ENCODE measurements at places on chromosomes 3 and 15.

DNA sequence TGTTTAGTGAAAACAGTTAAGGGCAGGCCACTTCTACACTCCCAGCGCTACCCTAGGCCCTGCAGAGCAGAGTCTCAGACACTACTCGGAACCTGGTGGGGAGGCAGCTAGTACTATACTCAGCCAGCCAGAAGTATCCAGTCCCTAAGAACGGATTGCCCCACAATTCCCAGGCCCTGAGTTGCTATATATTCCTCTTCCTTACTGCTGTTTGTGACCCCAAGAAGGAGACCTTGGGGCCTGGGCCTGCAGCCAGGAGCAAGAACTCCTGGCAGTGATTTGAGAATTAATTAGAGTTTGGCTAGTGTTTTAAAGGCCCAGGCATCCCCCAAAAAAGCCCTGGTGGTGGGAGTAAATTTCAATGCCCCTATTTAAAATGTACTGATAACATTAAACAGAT lies 87.7 kb downstream of the RBPMS2 start:
- DNase-seq: no peak

DNA sequence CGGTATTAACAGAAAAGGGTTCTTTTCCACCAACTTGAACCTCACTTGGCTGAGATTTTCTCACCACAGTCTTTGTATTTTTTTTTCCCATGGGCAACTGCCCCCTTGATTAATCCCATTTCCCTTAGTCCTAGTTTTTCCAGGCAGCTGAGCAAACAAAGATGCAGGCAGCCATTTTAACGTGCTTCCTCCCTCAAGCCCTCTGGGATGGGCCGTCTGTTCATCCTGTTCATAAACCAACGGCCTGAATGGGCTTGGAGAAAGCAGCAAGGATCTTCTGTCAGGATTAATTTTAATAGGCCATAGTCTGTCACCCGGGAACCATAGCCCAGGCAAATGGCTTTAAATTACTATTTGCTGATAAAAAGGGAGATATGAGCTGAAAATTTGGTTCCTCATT lies 10.4 kb upstream of the POLR2M start:
- DNase-seq: no peak

DNA sequence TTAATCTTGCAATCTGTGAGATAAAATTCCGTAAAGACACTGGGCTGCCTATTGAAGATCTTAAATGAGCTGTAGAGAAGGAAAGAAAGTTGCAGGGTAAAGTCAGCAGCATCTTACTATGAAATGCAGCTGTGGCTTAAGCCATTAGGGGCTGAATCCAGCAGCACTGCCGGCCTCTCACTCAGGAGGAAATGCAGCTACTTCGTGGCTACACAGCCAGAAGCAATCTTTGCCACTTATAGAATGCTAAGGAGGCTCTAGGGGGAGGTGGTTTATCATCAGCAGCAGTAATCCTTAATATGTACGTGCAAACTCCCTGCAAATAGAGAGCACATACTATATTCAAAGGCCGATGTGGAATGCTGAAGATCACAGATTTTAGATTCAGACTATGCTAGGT lies 19.1 kb upstream of the MCTP2 start:
- no peak for DNase-seq

GRCh38 chr3:193873426-193874201 lies 262.3 kb upstream of the HES1 start:
- no peak for DNase-seq

- peak; percentile 68 for DNase-seq
These were observed 154.4 kb downstream of the PGPEP1L start for GRCh38 chr15:98853161-98853560.

DNA sequence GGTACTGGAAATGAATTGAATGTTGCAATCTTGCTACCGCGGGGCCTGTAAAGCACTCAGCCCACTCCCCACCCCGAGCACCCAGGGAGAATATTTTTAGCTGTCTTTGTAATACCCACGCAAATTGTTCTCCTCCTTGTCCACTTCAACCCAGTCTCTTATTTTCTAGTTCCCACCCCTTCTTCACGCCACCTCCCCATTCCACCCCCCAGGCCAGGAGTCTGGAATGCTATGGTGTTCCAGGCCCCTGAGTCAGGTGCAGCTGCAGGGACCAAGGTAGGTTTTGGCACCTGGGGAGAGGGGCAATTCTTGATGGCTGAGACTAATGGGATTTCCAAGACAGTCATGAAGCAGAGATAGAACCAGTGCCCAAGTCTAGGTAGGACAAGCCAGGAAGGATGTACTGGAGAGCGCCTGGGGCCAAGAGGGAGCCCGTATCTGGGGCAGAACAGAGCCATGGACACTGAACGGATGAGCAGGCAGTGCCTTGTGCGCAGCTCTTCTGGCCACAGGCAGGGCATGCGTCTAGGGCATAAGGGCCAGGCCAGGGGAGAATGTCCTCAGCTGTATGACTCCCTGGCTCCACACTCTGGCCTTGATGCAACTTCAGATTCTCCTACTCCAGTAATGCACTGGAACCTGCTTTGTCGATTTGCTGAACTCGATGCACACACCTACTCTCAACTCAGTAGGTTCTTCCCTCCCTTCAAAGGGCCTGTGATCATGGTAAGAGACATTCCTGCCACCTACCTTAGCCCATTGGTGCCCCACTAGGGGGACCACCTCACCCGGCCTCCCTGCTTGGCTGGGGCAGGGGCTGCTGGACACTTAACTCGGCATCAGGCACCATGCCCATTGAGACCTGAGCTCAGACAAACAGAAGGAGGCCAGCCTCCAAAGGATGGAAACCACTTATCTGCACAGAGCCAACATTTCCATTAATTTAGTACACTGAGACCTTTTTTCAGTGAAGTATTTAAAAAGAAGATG lies 34.6 kb upstream of the MAGEF1 start:
- DNase-seq: no peak

- DNase-seq: no peak
These were observed 2.9 kb downstream of the TM6SF1 start for GRCh38 chr15:83110381-83110780.

DNA sequence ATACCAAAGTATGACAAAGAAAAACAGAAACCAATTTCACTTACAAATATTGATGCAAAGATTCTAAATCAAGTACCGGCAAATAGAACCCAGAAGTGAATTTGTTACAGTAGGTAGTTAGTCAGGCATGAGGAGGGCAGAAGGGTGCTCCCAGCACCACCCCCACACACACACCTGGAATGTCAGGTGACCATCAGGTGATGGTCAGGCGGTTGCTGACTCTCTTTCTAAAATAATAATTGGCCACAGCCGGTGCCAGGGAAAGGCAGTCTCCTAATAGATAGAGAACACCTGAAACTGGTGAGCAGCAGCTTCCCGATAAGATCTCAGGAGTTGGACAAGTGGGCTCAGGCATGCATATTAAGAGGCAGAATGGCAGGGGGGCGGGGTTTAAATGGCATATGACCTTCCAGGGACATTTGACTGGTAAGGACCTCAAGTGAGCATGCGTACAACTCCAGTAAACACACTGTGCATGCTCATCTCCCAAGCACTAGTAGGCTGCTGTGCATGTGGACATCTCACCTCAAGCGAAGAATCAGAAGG lies 131.1 kb downstream of the ANO10 start:
- DNase-seq: no peak

DNA sequence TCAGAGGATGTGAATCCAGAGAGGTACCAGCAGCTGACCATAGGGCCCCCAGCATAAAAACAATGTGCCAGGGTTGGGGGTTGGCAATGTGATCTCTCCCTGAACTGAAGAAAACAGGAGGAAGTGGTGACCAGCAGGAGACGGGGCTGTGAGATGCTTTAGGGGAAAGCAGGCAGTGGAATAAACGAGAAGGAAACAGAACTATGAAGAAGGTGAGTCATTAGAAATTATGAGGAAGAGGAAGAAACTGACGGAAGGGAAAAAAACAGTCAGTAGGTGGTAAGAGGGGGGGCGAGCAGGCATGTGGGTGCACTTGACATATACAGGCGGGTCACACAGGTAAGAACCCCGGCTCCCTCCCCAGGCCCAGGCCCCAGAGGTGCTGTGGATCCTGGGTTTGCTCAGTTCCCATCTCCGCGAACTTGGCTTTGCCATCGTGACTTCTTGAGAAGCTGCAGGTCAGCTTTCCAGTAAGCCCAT lies 42.2 kb upstream of the B3GNT5 start:
- no peak for DNase-seq

DNA sequence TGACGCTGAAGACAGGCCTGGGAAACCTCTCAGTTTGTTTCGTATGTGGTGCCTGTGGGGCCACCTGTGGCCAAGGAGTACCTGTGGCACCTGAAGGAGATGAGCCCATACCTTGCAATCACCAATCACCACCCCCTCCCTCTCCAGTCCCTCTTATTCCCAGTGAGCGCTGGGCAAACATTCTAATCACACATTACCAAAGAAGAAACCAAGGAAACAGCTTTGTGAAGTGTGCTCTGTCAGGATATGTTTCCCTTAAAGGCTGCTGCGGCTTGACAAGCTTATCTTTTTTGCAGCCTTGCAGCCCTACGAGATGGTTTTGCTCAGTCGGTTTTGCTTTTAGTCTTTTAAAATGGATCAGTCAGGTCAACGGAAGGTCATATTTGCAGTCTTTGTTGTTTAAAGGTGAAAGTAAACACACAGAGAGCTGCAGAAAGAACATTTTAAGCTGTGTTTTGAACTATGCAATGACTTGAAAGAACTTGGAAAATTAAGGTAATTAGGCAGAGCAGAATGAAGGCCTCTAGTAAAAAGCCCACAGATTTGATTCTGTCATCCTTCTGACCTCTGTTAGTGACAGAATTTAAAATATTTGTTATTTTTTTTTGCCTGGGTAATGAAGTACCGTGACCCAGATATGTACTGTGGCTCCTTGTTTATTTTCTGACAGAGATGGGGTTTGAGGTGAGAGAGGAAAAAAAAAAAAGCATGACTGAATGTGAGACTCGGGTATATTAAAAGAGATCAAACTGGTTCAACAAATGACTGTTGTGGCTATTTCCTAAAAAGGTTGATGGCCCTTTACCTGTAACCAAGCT lies 461.4 kb downstream of the NSUN3 start:
- DNase-seq: no peak

GRCh38 chr3:113660458-113660857 lies 36.0 kb downstream of the USF3 start:
- DNase-seq: no peak

DNA sequence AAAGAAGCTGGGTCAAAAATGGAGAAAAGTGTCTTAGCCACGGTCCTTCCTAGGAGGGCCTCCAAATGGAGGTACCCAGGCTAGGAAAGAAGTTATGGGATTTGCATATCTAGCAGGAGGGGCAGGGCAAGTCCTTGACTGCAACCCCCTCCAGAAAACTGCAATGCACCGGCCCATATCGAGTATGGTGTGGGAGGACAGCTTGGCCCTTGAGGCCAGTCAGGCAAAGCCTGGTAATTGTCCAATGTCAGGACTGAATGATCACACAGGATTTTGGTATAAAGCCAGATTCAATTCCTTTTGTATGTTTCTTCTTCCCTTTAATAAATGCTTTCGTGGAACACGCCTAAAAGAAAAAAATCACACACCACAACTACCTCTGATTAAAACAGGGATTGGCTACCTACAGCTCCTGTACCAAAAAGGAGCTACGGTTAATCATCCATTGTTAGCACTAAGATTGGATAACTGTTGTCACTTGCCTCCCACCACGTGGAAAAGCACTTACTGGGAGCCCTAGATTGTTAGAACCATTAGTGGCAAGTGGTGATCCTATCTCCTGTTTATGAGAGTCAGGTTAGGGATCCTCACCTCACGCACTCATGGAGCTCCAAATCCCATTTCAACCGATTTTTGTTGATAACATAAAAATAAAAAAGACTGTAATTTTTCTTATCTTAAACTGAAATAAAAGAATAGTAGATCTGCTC lies 1.2 kb downstream of the ZNF770 start:
- DNase-seq: no peak

DNA sequence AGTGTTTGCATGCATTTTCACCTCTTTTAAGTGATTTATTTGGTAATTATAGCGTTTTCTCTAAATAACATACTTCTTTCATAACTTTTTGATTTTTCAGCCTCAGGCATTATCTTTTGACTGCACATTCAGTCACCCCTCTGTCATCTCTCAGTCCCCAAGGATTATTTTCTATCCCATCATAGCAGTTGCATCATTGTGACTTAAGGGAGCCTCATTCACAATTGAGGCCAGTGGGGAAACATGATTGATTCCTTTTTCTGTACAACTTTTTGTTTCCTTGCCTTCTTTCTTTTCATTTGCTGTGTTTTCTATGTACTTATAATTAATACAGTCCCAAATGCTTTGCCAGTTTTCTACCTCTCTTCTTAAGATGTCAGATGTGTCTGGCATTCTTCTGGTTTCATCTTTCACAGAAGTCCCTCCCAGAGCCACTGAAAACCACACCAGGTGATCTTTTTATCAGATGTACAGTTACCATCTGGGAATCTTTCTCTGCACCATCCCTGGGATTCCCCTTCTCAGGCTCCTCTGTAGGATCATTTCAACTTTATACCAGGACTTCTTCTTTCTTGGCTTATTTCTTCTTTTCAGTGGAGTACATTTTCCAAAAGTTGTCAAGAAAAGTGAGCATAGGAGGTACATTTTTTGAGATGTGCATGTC lies 151.4 kb downstream of the RAP2B start:
- DNase-seq: no peak

DNA sequence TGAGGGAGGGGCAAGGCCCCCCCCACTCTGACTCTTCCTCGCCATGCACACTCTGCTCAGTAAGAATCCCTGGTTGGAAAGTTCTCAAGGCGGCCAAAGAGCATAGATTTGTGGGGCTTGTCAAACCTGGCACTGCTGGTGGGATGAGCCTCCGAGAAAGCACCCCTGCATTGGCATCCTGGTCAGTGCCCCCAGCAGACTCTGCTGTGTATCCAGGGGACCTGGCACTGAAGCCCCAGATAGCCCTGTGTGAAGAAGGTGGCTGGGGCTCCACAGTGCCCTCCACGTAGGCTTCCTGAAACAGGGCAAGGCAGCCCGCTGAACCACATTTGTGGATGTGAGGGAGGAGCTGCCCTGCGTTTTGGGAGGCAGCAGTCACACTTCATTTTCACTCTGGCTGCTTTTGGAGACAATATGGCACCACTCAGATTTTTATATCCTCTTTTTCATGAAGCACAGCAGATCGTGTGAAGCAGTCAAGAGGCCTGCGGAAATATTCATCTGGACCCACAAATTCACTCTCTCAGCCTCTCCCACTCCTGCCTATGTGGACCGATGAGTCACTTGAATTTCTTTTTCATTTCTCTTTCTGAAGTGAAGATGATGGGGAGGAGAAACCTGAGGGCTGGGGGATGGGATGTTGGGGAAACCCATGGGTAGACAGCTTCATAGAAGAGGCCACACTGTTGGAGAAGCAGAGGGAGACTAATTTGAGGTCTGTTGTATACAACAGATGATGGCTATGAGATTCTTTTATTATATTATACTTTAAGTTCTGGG lies 88.7 kb upstream of the BCL6 start:
- DNase-seq: no peak

Measured in GM13977 (cell line).